ENCODE measurements at places on chromosomes 16 and 17.
A peak's percentile ranks its signal among the peaks of the same experiment; 100 is the strongest.

- no peak for DNase-seq
Observed at GRCh38 chr17:17493986-17494466, 2.2 kb downstream of the RASD1 start.

DNA sequence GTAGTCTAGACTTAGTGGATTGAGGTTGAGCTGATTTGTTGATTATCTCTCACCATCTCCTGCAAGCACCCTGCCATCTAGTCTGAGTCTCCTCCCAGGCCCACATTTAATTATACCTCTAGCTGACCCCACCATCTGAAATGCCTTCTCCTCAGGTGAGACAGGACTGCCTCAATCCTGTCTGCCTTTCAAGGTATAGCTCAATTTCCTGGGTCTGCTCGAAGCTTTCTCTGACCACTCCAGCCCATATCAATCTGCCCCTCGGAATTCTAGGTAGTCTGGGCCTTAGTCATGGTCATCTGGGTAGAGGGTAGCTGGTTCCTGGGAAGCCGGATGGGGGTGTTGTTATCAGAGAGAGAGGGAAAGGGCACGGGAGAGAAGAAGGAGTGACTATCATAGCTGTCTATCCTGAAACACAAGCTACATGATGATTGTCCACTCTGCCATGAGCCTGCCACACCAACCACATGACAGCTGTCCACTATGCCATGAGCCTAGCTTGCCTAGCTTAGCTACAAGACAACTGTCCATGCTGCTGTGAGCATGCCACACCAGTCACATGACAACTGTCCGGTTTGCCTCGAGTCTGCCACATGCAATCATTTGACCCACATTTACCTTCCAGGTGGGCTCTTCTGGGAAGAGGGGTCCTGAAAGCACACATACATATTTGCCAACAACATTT lies 34.4 kb downstream of the LYRM9 start:
- DNase-seq, result no peak

GRCh38 chr17:56468840-56469239 lies 124.7 kb upstream of the NOG start:
- DNase-seq, result no peak

GRCh38 chr17:80970044-80970761 lies 21.4 kb upstream of the CHMP6 start:
- no peak for DNase-seq

DNA sequence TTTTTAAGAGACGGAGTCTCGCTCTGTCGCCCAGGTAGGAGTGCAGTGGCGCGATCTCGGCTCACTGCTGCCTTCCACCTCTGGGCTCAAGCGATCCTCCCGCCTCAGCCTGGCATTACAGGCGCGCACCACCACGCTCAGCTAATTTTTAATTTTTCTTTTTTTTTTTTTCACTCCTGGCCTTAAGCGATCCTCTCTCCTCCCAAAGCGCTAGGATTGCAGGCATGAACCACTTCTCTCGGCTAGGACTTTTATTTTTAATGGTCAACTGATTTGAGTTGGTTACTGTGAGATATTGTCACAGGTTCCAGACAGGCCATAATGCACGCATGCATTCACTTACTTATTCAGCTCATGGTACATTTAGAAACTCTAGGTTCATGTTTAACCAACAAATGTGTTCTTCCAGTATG lies 888 bp downstream of the PIGW start:
- DNase-seq, result no peak

GRCh38 chr16:71848622-71849021 lies 2.8 kb downstream of the ATXN1L start:
- DNase-seq, result peak; percentile 8

Measured in inflammatory macrophage treated with lipopolysaccharide for 4 hours (primary cell).